A549 (cell line): ENCODE measurements at places on chromosomes 16 and 17. TPM values are rescaled to one million over a fixed set of nuclear protein-coding genes. Genes with fewer than 3 reads are reported as not detected.

The ATP1B2 gene
- 0.05 to 0.26 TPM (median 0.10 TPM) in 3 replicates for polyA plus RNA-seq

The RDM1 gene
- polyA plus RNA-seq, result 3.3 to 4.3 TPM (median 3.6 TPM) in 3 replicates

The GDPD3 gene
- polyA plus RNA-seq, result 1.3 to 2.4 TPM (median 1.8 TPM) in 3 replicates

The CYTH1 gene
- 45.9 to 54.3 TPM (median 46.2 TPM) in 3 replicates for polyA plus RNA-seq

The ITGA2B gene
- polyA plus RNA-seq, result 2.2 to 4.4 TPM (median 4.1 TPM) in 3 replicates

The PABPN1L gene
- polyA plus RNA-seq, result not detected in 3 replicates

The CPHXL2 gene
- not detected in 3 replicates for polyA plus RNA-seq
